ENCODE measurements at places on chromosomes 3 and 15.

DNA sequence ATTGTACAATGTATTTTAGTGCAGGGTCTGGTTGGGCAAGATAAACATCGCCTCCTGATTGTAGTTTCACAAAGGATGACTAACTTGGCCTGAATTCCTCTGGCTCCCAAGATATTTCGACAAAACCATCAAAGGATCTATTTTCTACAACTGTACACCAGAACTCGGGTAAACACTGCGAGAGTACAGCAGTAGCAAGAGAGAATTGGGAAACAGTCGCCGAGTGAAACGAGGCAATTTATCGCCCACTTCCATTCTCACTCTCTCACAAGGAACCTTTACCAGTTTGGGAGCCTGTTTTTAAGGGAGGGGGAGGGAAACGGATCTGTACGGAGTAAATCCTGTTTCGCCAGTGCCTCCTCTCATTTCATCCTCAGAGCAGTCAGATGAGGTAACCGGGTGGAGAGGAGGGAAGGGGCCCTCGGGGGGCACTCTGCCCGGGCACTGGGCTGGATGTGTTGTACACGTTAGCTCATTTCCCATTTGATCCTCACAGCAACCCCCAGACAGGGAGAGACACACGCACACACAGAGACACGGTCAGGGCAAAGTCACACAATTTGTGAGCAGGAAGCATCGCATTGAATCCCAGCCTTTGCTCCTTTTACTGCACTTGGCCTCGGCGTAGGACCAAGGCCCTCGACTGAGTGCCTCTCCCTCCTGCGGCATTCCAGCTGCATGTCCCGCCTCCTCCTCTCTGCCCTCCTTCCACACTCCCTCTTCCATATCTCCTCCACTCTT lies 120.1 kb downstream of the LIPC start:
- DNase-seq = no peak

- DNase-seq = no peak
These were observed 135.1 kb downstream of the ATP10A start for GRCh38 chr15:25727867-25728600.

GRCh38 chr15:72516777-72517176 lies 42.6 kb downstream of the ARIH1 start:
- DNase-seq = no peak

- DNase-seq = no peak
These were observed 29.1 kb upstream of the PDZRN3 start for GRCh38 chr3:73653877-73654276.

- no peak for DNase-seq
These were observed 163.8 kb upstream of the CTNNB1 start for GRCh38 chr3:41035456-41036022.

DNA sequence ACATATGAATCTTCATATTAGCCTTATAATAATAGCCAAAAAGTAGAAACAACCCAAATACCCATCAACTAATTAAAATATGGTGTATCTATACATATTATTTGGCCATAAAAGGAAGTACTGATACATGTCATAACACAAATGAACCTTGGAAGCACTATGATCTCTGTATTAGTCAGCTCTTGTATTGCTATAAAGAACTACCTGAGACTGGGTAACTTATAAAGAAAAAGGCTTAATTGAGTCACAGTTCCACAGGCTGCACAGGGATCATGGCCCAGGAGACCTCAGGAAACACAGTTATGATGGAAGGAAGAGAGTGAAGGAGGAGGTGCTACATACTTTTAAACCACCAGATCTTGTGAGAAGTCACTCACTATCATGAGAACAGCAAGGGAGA lies 16.0 kb upstream of the CCR2 start:
- DNase-seq = no peak

DNA sequence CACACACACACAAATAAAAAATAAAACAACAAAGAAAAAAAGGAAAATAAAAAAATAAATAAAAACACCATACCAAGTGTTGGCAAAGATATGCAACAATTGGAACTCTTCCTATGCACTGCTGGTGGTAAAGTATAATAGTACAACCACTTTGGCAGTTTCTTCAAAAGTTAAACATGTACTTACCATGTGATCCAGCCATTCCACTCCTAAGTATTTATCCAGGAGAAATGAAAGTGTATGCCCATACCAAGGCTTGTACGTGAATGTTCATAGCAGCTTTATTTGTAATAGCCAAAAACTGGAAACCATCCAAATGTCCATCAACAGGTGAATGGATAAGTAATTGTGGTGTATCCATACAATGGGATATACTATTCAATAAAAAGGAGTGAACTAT lies 17.0 kb downstream of the WDR93 start:
- no peak for DNase-seq

DNA sequence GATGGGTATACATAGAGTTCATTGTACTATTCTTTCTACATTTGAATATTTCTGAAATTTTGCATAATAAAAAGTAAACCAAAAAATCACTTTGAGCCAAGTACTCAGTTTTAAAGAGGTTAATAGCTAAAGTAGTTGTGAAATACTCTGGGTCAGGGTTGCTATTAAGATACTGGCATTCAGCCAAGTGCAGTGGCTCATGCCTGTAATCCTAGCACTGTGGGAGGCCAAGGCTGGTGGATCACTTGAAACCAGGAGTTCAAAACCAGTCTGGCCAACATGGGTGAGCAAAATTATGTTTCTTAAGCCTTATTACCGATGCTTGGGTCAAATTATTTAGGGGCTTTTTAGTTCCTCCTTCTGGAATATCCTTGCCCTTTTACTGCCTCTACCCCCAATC lies 122.0 kb upstream of the MELTF start:
- no peak for DNase-seq
